ENCODE measurements at places on chromosomes 2 and 18.

DNA sequence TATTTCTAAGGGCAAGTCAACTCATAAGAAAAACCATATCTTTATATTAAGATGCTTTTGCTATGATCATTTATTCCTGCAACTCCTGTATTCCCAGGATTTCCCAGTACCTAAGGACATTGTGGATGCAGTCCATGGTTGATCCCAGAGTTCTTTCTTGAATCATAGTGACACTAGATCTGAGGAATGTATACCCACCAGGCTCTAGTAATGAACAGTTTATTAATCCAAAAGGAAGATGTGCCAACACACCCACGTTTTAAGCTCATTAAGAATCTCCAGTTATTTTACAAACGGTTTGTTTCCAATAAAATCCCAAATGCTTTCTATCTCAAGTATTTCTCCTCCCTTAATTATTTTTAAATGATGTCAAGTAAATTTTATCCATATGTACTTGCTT, 210.8 kb upstream of the ZEB2 start:
- DNase-seq, result no peak

- DNase-seq, result no peak
Observed at GRCh38 chr2:126635281-126635680, 20.7 kb upstream of the GYPC start.

- DNase-seq, result no peak
Observed at GRCh38 chr2:157793053-157793612, 83.0 kb downstream of the ACVR1 start.

DNA sequence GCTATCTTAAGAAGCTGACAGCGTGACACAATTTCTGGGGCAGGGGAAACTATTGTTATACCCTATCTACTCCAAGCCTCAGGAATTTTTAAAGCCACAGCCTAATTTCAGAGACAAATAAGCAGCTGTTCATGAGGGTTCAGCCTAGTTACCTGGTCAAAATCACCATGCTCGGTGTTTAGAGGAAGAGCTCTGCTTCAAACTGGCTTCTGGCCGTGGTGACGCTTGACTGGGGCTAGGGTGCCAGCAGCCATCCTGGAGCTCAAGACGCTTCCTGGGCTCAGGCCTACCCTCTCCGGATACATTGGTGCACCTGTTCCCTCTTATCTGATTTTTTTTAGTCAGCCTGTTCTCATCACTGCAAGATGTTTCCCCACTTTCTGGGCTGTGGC, 41.7 kb downstream of the FRZB start:
- no peak for DNase-seq

GRCh38 chr18:33700513-33700976, 122.5 kb downstream of the ASXL3 start:
- DNase-seq, result no peak

- no peak for DNase-seq
Observed at GRCh38 chr2:96153291-96153713, 8.1 kb upstream of the DUSP2 start.

- no peak for DNase-seq
Observed at GRCh38 chr2:165070076-165070475, 114.8 kb upstream of the SLC38A11 start.

- no peak for DNase-seq
Observed at GRCh38 chr2:46275995-46276394, 21.2 kb upstream of the EPAS1 start.

GRCh38 chr2:23423062-23423872, 38.3 kb downstream of the KLHL29 start:
- no peak for DNase-seq

DNA sequence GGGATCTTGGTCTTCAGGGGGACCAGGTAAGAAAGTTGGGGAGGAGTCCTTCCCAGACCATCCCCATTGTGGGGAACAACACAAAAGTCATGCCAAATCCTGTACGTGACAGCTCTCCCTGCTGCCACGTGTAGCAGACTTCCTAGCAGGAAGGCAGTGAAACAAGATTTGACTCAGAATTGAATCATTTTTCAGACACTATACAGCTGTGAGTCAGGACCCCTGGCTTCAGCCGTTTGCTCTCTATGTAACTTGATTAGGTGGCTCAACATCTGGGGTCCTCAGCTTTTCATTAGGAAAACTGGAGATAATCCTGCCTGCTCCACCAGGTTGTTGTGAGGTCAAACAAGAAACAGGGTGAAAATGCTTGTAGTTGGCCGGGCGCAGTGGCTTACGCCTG, 32.9 kb upstream of the PDCL3 start:
- no peak for DNase-seq

DNA sequence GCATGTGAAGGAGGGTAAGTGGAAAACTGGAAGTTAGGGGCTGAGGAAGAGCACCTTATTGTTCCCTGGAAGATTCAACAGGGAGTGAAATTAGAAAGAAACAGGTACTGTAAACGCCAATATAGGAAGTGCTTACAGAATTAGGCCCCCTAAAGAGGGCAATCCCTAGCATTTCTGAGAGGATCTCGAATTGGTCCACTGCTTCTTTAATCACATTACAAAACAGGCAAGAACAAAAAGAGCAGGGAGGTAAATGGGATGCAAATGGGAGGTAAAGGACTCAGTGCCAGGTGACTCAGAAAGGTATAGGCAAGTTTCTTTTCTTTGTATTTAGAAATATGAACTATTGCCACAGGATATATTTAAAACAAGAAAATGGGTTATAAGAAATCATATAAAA, 116.4 kb upstream of the FANCL start:
- DNase-seq, result no peak

GRCh38 chr2:189439342-189439741, 1.9 kb upstream of the WDR75 start:
- no peak for DNase-seq

DNA sequence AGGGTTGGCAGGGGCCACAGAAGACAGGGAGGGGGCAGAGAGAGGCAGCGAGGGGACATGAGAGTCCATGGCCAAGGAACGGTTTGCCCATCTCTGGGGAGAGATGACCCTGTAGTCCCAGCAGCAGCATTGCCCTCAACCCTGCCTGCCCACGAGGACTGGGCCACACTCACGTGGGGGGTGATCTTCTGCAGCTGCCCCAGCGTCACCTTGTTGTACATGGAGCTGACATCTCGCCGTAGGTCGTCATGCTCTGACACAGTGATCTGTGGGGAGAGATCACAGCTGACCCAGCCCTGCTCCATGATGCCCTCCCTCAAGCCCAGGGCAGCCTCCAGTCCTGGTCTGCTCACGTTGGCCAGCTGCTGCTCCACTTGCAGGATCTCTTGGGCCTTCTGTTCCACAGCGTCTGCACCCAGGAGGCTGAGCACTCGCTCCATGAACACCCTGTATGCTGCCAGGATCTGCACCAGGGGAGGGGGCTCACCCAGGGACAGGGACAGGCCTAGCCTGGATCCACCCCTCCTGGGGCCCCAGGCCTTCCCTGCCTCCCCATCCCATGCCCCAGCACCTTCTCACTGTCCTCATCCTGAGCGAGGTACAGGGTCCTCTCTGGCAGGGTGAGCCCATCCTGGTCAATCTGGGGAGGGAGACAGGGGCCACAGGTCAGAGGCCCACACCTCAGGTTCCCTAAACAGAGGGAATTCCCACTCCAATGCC, 2.8 kb downstream of the ECEL1 start:
- DNase-seq, result no peak

DNA sequence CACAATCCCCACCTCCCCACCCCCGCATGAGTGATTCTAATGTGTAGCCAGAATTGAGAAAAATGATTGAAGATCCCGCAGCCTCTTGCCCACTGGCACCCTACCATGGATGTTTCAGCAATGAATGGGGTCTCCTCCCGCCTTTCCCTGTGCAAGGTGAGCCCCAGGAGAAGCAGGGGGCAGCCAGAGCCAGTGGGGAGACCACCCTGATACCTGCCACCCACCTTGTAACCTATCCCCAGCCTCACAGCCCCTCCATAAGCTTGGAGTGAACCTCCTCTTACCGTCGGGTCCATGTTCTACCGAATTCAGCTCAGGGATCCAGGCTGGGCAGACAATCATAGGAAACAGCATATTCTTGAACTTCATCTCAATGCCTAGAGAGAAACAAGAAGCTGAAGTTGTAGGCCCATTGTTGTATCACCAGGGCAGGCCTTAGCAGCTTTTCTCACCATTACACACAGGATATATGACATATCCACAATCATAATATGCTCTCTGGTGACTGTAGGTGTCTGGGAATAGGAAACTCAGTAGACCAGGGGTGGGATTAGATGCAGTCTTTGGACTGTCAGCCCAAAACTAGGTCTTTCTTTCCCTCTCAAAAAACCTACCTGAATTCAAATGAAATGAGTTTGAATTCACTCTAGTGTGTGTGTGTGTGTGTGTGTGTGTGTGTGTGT, 30.9 kb downstream of the XDH start:
- DNase-seq, result no peak

- DNase-seq, result no peak
Observed at GRCh38 chr2:436205-436604, 148.3 kb upstream of the ALKAL2 start.

DNA sequence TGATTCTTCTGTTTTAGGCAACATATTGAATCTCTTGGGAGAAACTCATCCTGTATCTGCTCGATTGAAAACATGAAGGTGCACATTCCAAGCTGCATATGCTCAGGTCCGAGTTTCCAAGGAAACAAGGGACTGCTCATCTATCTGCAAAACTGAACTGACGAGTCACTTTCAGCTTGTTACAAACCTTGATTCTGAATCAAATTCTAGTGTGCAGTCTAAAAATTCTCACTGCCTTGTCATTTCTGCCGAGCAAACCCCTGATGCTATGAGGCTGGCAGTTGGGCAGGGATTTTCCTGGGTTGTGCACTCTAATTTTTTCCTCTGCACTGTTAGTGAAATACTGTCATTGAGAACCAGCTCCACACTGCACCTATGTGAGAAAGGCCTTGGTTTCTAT, 101.3 kb upstream of the ETAA1 start:
- no peak for DNase-seq

GRCh38 chr2:85697096-85697495, 2.9 kb downstream of the GNLY start:
- no peak for DNase-seq

DNA sequence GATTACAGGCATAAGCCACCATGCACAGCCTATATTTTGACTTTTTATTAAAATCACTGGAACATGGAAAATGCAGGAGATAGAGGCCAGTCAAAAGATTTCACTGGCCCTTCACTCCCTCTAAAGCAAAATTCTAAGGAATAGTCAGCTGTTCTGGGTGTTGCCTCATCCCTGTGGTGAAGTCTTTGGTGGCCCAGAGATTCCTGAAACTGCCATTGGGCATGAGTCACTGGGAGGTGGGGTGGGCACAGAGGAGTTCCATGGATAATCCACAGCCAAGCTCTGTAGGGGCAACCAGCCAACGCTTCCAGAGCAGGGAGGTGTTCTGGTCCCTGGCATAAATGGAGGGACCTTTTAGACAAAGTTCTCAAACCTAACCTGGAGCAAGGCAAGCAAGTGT, 89.7 kb upstream of the TTC39C start:
- DNase-seq, result no peak

DNA sequence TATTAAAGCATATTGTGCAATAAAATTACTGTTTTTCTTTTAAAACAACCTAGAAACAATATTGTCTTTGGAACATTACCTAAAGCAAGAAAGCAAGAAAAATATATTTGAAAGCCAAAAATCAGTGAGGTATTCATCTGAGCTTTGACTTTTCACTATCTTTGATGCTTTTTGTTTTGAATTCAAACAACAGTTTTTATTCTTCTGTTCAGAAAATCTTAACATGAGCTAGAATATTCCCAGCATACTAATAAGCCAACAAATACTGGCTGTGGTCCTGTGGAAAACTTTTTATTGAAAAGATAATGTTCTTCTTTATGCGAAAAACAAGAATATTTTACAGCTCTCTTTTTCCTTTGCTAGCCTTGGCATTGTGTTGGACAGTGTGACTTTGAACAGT, 19.8 kb downstream of the FAM171B start:
- no peak for DNase-seq

DNA sequence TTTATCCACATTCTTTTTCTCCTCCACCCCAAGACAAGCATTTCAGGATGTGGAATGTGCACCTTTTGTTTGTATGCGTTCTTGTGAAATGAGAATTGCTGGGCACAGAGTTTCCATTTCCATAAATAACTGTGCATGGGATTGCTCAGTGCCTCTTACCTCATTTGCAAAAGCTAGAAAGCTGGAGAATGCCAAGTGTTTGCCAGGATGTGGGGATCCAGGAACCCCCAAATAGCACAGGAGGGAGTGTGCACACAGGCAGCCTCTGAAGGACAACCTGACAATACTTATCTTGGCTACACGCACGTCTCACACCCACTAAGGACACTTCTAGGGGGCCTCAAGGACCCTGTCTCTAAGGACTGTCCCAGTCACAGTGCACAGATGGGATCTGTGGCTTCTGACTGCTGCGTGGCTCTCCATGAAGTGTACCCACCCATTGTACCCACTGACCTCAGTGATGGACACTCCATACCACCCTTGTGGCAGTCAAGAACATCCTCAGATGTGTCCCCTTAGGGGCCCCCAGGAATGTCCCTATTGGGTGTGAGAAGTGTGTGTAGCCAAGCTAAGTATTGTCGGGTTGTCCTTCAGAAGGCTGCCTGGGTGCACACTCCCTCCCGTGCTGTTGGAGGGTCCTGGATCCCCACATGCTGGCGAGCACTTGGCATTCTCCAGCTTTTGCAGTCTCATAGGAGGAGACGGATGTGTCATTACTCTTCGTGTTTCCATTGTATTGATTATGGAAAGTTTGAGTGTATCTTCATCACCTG, 38.4 kb downstream of the CAPN13 start:
- no peak for DNase-seq

DNA sequence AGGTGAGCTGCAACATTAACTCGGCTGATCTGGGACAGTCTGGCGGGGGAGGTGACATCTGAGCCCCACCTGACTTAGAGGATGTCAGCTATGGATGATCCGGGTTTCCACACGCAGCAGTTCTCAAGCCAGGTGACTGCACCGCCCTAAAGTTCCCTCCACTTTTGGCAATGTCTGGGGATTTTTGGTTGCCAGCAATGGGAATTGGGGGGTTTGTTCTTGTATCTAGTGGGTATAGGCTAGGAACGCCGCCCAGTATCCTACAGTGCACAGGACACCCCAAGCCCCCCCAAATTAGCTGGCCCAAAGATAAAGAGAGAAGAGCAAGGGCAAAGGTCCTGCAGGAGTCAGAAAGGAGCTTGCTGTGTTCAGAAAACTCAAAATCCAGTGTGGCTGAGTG, 544 bp upstream of the AGFG1 start:
- no peak for DNase-seq

DNA sequence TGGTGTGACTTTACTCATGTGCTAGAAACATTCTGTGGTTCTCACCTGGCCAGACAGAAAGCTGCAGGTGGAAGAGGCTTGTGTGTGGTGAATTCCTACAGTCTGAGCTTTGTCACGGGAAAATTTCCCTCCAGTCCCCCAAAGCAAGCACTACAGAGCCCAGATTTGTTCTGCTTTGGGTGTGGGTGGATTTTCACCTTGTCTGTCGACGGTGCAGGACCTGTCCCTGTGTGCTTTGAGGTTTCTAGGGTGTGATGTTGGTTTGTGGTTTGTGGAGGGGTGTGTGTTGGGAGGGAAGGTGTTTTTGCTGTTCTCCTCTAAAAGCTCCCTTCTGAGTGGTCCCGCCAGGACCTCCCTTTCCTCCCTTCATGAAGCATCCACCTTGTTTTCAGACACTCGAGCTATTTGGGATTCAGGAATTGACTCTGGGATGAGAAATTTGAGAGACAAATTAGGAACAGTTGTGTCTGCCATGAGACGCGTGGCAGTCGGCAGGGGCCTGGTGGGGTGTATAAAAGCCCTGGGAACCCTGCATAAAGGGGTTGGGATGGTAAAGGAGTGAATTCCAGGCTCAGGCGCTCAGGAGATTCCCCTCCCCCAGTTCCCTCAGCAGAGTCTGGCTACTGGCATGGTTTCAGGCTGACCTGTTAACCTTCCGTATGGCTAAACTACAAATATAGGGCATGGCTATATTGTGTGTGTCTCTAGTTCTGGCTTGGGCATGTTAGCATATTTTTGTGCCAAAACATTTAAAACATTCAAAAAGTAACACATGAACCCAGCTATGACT, 65.5 kb downstream of the DGKD start:
- no peak for DNase-seq
